ENCODE measurements at places on chromosomes 2 and 18.

GRCh38 chr2:171706152-171706803 lies 19.0 kb downstream of the DYNC1I2 start:
- no peak for DNase-seq

GRCh38 chr2:77301441-77301840 lies 220.7 kb downstream of the LRRTM4 start:
- no peak for DNase-seq

- DNase-seq = no peak
Observed at GRCh38 chr2:226376516-226377180, 423.0 kb downstream of the IRS1 start.

- DNase-seq = no peak
Observed at GRCh38 chr18:62702259-62702658, 13.1 kb upstream of the PHLPP1 start.

GRCh38 chr2:241821460-241822263 lies 12.7 kb downstream of the NEU4 start:
- DNase-seq = no peak

GRCh38 chr2:11669454-11670291 lies at the start of gene NTSR2:
Gene NTSR2 (minus strand): TSS chr2:11670195. CDS start chr2:11670129, 66 bp downstream.
- DNase-seq = no peak

DNA sequence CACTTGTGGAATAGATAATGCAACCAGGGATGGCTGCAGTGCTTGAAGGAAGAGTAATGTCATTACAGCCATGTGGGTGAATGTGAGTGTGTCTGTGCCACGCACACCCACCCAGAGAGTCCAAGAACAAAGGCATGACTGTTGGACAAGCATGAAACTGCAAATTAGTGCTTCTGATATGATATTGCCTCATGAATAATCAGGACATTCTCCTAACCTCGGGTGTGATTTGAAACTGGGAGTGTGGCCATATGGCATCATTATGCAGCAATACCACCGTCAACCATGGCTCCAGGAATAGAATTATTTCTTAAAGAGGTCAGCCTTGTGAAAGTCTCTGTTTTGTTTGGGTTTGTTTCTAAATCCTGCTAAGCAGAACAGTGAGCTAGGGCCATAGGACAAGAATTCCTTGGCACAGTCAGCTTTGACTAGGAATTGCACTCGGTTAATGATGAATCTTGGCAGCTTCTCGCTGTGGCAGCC lies 678.0 kb upstream of the RAB6C start:
- no peak for DNase-seq

- DNase-seq = no peak
Observed at GRCh38 chr2:25814681-25815080, 63.6 kb downstream of the ASXL2 start.

DNA sequence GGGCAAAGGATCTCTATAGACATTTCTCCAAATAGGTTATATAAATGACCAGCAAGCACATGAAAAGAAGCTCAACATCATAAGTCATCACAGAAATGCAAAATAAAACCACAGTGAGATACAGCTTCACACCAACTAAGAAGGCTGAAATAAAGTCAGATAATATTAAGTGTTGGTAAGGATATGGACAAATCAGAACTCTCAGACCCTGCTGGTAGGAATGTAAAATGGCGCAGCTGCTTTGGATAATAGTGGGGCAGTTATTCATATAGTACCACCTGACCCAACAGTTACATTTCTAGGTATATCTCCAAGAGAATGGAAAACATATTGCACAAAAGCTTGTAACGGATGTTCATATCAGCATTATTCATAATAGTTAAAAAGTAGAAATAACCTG lies 14.0 kb downstream of the EPB41L5 start:
- DNase-seq = no peak

Measured in H54 (cell line).